ENCODE measurements at places on chromosomes 2 and 18.

- no peak for DNase-seq
Observed at GRCh38 chr2:45763255-45763654, 111.8 kb downstream of the PRKCE start.

DNA sequence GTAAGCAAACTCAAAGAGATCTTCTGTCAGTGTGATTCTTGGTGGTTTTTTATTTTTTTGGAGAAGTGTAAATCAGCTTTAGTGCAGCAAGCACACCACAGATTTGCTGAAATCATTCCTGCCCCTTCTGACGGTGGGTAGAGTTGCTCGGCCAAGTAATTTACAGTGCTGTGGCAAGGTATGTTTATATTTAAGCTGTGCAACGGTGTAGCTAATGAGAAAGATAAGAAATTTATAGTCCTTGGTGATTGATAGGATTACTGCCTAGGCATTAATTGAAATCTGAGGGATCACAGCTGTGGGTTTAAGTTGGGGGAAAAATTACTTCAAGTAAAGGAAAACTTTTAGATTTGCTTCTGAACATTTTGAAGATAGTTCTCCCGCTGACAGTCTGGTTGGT is 286.6 kb downstream of the AGAP1 start:
- DNase-seq: no peak

- DNase-seq: no peak
Observed at GRCh38 chr18:24629921-24630320, 169.5 kb downstream of the HRH4 start.

- no peak for DNase-seq
Observed at GRCh38 chr2:232276084-232276732, 102.3 kb upstream of the ALPP start.

DNA sequence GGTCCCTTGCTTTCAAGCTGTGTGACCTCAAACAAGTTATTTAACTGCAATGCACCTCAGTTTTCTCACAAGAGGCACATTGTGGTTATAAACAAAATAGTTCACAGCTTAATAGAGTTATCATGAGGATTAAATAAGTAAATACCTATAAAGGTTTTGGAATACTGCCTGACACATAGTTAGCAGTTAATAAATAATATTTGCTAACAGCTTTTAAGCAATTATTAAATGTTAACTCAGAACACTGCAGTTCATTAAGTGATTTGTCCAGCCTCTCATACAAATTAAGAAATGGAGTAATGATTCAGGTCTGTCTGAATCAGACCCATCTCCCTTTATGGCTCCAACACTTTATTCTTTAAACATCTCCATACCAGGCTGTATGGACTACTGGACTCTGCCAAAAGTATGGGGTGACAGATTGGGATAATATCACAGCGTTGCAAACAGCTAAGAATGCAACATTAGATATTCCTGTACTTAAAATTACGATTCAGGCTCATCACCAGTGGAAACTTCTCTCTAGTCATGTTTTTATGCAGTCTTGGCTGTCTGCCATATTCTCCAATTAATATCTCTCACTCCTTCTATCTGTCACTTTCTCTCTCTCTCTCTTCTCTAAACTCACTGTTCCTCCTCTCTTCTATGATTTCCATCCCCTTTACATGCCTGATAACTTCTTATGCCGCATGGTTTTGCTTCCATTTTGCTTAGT is 370.6 kb upstream of the UBE2E3 start:
- no peak for DNase-seq

DNA sequence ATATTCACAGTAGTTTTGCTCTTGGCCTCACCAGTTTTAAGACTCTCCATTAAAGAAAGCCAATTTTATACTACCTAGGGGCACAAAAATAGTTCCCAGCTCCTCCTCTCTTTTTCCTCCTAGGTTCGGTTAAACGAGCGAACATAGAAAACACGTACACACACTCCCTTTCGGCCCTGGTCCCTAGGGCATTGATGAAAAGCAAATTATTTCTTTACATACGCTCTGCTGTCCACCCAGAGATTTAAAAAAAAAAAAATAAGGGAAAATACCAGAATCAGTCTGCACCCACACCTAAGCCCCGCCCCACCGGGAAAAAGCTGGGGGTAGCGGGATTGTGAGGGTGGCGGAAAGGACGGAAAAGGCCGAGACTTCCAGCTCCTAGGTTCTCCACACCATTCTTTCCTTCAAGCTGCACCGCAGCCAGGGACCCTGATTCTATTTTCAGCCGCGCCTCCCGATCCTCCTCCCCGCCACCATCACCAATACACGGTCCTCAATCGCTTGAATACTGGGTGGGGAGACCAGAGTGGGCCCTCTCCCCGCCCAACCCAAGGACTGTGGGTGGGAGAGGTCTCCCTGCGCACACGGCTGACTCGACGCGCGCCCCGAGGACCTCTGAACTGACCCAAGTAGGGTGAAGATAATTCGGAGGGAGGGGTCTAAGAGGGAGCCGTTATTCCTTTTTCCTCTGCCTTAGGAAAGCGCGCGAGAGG is 769 bp downstream of the ATF2 start:
- no peak for DNase-seq

DNA sequence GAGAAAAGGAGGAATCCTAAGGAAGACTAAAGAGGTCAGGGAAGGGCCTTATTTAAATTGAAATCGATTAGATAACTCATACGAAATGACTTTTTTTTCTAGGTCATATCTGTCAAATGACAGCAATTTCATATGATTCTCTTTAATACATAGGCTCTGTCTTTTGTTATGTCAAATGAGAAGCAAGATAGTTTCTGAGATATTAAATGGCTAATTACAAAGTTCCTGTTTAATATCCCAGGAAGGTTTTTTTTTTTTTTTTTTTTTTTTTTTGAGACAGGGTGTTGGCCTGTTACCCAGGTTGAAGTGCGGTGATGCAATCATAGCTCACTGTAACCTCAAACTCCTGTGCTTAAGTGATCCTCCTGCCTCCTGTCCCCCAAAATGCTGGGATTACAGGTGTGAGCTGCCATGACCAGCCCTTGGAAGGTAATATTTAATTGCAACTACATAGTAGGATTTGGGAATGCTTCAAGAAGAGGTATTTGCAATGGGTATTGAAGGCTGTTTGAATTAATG is 48.0 kb upstream of the RMND5A start:
- DNase-seq: no peak
